ENCODE measurements at places on chromosomes 5 and 9.

DNA sequence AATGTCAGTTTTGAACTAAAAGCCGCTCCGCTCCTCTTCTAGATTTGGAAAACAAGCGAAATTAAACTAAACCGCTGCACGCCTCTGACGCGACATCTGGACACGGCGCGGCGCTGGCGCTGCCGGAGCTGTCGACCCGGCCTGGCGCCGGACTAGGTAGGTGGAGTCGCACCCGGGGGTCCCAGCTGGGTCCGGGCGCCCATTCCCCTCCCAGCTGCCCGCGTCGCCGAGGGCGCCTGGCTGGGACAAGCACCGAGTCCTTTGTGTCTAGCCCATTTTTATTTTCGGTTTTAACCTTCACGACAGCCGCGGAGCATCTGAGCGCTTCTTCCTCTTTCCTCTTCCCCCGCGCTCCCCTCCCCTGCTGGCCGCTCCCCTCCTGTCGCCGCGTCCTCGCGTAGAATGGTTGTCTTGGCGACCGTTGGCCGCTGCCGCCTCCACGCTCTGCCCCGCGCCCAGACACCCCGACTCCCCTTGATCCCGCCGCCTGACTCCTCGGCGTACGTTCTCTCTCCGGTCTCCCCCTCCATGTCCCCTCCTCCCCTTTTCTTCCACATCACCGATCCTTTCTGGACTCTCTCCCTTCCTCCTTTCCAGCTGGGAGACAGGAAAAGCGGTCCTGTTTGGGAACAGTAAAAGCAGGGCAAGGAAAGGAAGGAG lies 545 bp downstream of the CDKN2B-AS1 start:
- peak; percentile 68 for DNase-seq

- no peak for DNase-seq
Observed at GRCh38 chr9:17630531-17630949, 51.7 kb downstream of the SH3GL2 start.

GRCh38 chr9:127077644-127077946 lies 44.8 kb downstream of the ANGPTL2 start:
- DNase-seq: no peak

GRCh38 chr9:87535817-87536539 lies 38.3 kb downstream of the DAPK1 start:
- no peak for DNase-seq
